ENCODE measurements at places on chromosomes 16 and 17.

GRCh38 chr17:34840750-34841149, 120.5 kb downstream of the CCT6B start:
- no peak for DNase-seq

- no peak for DNase-seq
Observed at GRCh38 chr17:69402052-69402451, 12.4 kb upstream of the MAP2K6 start.

GRCh38 chr16:50861970-50862411, 120.1 kb downstream of the CYLD start:
- no peak for DNase-seq

DNA sequence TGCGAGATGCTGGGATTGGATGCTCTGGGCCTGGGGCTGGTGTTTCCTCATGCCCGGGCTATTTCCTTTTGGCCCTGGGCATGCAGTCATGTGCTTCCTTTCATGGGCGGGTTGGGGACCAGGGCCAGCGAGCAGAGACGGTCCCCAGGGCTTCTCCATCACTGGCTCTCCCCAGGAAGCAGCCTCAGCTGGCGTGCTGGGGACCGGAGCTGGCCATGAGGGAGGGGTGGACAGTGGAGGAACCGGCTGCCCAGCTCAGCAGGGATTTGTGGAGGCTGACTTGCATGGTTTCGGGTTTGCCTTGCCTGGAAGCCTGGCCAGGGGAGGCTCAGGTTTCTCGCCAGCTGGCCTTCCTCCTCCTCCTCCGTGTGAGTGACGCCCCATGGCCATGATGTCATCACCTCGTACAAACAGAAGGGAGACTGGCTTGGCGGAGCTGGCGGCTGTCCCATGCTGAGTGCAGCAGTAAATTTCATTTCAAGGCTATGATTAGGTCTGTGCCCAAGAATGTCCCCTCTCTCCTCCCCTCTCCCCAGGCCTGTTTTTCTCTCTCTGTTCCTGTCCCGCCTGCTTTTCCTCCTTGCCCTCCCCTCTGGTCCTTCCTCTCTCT, 8.9 kb upstream of the TIMP2 start:
- DNase-seq = peak; percentile 34

DNA sequence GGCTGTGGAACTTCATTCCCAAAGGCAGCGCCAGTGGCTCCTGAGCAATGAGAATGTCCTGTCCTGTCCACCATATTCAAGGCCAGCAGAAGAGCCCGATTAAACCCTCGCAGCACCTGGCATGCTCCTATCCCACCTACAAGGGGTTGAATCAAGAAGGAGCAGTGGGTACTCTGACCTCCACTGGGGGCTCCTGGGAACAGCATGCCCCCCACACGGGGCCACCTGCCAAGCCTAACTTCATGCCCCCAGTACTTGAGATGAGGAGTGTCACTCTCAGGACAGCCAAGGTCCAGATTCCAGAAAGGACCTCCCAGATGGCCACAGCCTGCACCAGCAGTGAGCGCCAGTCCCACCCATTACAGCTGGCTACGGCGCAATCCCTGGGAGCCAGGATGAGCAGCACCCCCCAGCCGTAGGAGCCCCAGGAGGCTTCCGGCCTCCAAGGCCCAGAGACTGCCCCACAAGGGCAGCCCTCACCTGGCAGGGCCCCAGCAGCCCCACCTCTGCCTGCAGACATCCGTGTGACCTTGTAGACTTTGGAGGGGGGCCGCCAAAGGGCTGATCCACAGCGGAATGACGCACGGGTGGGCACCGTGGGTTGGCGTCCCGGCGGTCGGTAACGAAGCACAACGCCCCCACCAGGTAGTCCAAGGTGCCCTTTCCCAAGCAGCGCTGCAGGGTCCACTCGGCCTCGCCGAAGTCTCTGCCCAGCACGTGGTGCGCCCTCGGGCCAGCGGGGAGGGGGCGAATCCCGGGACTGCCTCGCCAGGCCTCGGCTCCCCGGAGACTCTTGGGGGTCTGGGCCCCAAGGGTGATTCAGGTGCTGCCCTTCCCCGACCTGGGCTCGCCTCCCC, 1.0 kb upstream of the MPDU1 start:
- no peak for DNase-seq
